ENCODE measurements at places on chromosomes 4 and X. TPM values are rescaled to one million over a fixed set of nuclear protein-coding genes. Genes with fewer than 3 reads are reported as not detected.

NAP1L2 gene
- 2.1 TPM for total RNA-seq

- DNase-seq, result no peak
These were observed 1840.1 kb downstream of the PCDH7 start for GRCh38 chr4:32560306-32560705.

DNA sequence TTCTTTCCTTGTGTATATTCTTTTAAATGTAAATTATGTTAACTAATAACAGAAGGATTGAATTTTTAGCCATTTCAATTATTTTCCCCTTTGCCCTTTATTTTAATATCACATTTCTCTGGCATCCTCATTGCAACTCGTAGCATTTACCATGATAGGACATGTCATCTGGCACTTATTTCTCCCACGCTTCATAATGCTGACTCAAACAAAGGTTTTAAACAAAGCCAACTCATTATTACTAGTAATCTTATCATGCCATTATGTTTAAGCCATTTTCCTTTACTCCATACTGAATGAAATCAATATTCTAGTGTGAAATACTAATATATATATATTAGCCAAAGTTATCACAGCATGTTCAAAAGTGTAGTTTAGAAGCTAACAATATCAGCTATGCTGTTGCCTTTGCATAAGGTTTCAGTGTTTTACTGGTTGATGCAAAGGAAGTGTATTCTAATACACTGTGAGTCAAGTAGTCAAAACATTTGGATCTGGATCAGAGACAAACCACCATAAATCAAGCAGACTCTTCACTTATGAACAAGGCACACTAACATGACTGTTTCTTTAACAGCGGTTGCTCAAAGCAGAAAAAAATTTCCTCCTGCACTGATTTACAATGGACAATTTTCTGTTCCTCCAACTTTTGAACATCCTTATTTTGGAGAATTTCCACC lies 281.6 kb downstream of the SLC7A11 start:
- DNase-seq, result no peak

DNA sequence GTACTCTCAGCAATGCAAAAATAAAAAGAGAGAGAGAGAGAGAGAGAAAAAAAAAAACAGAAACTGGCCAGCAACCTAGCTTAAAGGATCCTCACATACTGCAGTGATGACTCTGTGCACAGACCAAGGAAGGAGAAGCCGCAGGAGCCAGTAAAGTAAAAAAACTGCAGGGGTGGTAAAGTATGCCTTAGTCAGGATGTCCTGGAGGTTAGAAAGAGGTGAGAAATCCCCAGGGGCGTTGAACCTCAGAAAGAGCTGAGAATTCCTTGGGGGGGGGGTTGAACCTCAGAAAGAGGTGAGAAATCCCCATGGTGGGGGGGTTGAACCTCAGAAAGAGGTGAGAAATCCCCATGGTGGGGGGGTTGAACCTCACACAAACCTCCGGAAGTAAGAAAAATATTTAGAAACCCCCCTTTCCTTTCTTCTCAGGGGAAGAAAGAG lies 48.0 kb downstream of the MAGEA9 start:
- no peak for DNase-seq

DNA sequence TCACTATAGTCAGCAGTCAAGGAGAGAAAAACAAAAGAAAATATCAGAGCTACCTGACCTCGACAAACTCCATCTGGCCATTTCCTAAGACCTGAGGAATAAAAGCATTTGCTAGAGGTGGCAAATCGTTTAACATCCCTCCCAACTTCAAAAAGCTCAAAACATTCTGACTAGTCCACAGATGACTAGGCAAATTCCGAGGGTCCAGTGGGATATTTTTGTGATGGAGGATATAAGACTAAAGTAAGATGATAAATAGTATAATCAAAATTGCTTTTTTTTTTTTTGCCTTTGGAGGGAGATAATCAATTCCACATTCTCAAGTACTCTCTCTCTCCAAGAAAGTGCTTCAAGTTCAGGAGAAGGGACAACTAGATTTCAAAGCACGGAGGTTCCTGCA lies 119.1 kb upstream of the ETNPPL start:
- no peak for DNase-seq

SPOCK3 gene
- 0.55 TPM for total RNA-seq

DNA sequence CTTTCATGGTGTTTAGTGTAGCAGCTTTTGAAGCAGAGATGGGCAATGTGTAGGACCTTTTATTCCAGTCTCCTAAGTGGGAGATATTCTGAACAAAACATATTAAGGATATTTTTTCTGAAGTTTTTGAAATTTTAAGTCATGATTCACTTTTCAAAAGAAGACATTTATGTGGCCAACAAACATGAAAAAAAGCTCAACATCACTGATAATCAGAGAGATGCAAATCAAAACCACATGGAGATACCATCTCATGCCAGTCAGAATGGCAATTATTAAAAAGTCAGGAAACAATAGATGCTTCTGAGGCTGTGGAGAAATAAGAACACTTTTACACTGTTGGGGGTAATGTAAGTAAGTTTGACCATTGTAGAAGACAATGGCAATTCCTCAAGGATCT lies 76.0 kb downstream of the FAT4 start:
- DNase-seq, result no peak

DNA sequence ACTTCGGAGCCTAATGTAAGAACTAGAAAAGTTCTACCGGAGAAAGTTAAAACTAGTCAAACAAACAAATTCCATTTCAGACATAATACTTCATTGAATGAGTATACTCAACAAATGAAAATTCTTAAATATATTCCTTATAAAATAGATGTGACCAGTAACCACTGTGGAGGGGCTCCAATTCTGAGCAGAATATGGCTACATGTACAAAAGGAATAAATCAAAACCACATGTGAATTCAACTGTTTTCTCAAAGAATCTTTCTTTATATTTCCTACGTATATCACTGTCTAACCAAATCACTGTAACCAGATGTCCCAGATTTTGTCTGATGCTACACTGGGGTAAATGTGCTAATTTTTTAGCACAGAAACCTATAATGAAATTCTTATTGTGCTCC lies 49.0 kb downstream of the HTN1 start:
- DNase-seq, result no peak

DNA sequence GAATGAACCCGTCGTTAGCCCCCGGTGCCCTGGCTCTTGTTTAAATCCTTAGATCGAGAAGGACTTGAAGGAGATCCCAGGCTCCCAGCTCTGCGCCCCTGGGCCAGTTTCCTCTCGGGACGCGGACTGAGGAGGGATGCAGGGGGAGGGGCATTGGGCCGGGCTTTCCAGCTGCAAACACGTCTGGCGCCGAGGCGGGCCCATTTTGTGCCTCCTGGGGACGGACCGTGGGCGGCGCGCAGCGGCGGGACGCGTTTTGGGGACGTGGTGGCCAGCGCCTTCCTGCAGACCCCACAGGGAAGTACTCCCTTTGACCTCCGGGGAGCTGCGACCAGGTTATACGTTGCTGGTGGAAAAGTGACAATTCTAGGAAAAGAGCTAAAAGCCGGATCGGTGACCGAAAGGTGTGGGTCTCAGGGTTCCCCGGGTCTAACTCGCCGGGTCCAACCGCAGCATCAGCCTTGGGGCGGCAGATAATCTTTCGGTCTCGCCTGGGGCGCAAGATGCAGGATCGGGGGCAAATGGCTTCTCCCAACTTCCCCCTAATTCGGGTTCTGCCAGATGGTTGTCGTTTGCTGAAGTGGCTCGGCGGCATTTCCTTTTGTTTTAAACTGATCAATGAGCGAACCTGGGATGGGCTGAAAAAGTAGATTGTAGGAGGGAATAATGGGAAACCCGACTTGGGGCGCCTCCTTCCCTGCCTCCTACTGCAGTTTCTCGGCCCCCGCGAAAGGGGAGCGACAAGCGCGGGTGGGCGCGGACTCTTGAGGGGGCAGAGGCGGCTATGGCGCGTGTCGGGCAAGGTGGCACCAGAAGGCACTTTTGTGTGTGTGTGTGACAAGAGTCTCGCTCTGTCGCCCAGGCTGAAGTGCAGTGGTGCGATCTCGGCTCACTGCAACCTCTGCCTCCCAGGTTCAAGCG lies 2.9 kb downstream of the PDGFRA start:
- DNase-seq, result no peak
